ENCODE measurements at places on chromosomes 6 and 20.

- DNase-seq: no peak
Measured at GRCh38 chr6:129115471-129115870, 232.5 kb downstream of the LAMA2 start.

- peak; percentile 70 for DNase-seq
Measured at GRCh38 chr6:125913864-125914351, 42.7 kb upstream of the HINT3 start.

- DNase-seq: no peak
Measured at GRCh38 chr6:138486249-138487101, 12.8 kb downstream of the NHSL1 start.

- DNase-seq: no peak
Measured at GRCh38 chr6:11538819-11539468, 1.4 kb downstream of the TMEM170B start.

DNA sequence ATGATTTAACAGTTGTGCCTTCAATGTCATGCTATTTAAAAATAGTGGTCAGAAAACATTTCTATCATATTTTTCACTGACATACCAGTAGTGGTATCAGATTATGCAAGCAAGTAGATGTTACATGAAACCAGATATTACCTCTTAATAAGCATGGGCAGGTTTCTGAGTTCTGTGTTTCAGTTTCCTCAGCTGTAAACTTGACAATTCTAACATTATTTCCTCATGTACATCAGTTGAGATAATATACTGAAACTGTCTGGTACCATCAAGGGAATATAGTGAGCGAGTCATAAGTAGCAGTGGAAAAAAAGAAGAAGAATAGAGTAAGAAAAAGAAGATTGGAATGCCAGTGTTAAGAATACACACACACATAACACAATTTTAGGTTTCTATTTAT is 477.9 kb upstream of the MANEA start:
- DNase-seq: no peak

DNA sequence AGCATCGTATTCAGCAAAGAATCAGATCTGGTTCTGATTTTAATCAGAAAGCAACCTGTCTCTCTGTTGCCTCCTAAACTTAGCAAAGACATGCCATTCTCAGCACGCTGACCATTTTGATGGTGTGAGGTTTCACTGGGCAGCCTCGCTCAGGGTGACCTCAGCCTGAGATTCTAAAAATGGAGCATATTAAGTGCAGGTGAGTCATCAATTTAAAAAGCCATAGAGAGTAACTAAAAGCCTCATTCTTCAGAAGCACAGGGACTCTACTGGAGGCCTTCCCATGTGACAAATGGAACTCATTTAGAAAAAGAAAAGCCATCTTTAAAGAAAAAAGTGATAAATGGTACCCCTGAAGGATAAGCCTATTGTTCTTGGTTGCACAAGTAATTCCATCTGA is 91.3 kb downstream of the FILIP1 start:
- peak; percentile 52 for DNase-seq

GRCh38 chr20:259981-260380 is 2.5 kb downstream of the DEFB132 start:
- DNase-seq: no peak

DNA sequence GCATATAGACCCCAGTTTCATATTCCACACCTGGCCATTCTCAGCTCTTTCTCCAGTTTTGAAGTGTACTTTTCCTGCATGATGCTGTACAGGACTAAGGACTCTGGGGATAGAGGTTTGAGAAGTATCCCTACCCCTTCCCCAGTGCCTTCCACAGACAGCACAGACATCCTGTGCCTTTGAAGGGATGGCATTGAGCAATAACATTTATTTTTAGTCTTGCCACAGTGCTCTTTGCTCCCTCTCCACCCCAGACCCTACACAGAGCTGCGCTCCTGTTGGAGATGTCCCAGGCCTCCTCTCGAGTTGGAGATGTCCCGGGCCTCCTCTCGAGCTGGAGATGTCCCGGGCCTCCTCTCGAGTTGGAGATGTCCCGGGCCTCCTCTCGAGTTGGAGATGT is 275.8 kb downstream of the FARS2 start:
- no peak for DNase-seq

- no peak for DNase-seq
Measured at GRCh38 chr6:113486199-113486598, 370.9 kb upstream of the MARCKS start.

DNA sequence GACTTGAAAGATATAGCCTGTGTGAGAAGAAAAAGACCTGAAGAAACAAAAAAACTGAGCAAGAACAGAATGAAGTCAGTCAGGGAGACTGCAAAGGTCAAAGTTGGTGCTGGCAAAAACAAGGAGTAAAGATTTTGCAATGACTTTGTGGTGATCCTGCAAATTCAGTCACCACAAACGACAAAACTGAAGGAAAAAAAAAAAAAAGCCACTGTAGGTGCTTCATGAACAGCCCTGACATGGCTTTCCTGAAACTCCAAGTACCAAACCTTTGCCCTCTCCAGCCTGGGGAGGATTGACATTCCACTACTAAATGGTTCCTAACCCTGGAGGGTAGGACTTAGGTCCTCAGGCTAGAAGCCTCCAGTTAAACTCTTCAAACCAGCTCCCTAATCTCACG is 114.7 kb upstream of the BEND3 start:
- no peak for DNase-seq

DNA sequence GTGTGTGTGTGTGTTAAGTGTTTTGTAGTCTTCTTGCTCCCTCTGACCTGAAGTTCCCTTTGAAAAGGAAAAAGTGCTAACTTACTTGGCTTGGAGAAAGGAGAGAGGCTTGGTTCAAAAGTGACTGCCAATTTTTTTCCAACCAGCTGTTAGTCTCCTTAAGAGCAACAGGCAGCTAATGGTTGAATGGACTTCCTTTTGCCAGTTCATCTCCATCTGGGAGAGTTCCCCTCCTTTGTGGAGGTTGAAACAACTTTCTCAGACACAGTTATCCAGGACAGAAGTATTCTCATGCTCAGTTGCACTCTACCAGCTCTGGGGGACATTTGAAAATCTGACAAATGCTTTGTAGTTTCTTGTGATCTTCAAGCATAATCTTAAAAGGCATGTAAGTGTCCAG is 4.5 kb downstream of the RIPOR2 start:
- no peak for DNase-seq

DNA sequence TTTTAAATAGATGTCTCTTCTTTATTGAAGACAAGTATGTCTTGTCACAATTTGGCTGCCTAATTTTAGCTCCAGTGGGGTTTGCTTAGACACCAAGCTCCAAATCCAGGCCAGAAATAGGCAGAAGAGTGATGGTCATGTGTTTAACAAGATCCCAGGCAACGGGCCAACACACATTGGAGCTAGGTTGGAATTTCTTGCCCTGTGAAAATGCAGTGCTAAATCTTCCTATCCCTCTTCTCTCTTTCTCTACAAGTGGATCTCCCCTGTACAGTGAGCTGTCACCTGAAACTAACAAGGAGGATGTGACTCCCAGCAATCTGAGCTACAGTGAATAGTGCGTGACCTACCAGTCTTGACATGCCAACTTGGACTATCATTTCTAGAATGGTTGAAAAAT is 65.3 kb upstream of the VGLL2 start:
- DNase-seq: peak; percentile 28

GRCh38 chr20:62760471-62760855 is 35.8 kb upstream of the MRGBP start:
- no peak for DNase-seq

- DNase-seq: no peak
Measured at GRCh38 chr6:170372380-170373325, 66.1 kb downstream of the FAM120B start.

DNA sequence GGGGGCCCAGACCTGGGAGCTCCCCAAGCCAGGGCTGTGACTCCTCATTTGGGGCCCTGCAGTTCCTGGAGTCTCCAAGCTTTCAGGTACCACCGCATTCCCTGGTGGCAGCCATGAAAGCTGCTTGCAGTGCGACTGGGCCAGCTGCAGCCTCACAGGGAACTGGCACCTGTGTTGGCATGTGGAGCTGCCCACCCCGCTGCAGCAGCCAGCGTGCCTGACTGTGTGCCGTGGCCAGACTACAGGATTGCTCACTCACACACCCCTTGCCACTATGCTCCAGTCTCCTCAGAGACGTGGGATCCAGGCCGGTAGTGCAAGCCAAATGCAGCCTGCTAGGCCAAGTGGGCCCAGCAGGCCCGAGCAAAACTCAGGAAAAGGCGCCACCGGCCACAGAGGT is 450.7 kb downstream of the COL12A1 start:
- no peak for DNase-seq

DNA sequence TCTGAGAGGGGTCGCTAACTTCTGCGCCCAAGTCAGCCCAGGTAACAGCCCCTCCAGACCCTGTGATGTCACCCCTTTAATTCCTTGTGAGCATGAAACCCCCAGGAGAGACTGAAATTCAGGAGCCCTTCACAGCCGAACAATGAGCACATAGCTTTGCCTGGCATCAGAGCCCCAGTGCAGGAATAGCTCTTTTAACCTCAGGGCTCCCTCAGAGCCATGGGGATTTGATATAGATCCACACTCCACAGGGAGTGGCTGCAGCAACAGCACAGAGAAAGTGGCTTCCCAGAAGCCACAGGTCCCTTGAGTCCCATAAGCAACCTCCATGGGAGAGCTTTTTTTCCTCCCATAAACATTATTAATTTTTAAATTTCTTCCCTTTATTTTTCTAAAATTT is 150.0 kb upstream of the MARCKS start:
- no peak for DNase-seq

- DNase-seq: no peak
Measured at GRCh38 chr20:20075032-20075431, 22.7 kb downstream of the CFAP61 start.

- no peak for DNase-seq
Measured at GRCh38 chr6:164838068-164838615, 471.3 kb downstream of the C6orf118 start.

GRCh38 chr6:108127826-108128225 is 38.0 kb upstream of the NR2E1 start:
- DNase-seq: peak; percentile 65

DNA sequence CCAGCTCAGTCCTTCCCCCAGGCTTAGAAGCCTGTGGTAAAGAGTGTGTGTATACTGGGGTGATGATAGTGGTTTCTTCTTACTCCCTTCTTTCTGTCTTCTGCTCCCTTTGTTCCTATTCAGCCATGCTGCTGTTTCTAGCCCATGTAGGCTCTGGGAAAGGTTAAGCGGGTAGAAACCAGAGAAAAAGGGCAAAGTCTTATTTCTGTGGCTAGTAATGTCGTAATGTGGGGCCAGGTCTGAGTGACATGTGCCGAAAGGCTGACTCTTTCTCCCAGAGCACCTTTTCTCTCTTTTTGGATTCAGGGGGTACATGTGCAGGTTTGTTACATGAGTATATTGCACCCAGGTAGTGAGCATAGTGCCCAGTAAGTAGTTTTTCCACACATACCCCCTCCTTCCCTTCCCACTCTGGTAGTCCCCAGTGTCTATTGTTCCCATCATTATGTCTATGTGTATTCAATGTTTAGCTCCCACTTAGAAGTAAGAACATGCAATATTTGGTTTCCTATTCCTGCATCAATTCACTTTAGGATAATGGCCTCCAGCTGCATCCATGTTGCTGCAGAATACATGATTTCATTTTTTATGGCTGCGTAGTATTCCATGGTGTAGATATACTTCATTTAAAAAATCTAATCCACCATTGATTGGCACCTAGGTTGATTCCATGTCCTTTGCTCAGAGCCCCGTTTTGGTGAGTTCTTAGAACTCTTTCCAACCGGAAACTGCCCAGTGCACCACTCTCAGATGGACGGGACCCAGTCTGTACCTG is 74.3 kb downstream of the EFHC1 start:
- no peak for DNase-seq

DNA sequence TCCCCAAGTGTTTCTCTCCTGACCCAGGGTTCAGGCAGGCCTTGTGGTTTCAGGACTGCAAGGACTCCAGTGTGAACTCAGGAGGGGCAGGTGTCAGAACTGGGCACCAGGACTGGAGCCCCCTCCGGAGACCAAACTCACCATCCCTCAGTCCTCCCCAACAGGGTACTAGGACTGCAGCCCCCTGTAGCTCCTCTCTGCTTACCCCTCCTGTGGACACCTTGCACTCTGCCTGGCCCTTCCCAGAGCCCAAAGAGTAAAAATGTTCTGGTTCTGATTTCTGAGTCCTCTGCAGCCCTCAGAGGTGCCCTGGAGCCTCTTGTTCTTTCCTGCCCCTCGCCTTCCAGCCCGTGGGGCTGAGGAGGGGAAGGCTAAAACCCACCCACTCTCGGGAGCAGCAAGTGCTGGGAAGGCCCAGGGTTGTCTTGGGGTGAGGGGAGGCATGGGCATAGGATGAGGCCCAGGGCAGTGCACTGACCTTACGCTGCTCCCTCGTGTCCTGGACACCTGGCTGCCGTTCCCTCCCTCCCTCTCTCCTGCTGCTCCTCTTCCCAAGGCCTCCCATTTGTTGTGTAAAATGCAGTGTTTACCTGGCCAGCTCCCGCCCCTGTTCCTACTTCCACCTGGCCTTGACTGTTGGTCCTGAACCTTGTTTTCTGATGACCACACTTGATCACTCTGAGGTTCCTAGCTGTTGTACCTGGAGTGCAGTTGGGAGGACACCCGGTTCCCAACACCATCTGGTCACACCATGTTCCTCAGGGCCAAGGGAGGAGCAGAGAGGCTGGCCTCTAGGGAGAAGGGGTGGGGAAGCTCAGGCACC is 9.9 kb downstream of the CNPY3 start:
- no peak for DNase-seq

DNA sequence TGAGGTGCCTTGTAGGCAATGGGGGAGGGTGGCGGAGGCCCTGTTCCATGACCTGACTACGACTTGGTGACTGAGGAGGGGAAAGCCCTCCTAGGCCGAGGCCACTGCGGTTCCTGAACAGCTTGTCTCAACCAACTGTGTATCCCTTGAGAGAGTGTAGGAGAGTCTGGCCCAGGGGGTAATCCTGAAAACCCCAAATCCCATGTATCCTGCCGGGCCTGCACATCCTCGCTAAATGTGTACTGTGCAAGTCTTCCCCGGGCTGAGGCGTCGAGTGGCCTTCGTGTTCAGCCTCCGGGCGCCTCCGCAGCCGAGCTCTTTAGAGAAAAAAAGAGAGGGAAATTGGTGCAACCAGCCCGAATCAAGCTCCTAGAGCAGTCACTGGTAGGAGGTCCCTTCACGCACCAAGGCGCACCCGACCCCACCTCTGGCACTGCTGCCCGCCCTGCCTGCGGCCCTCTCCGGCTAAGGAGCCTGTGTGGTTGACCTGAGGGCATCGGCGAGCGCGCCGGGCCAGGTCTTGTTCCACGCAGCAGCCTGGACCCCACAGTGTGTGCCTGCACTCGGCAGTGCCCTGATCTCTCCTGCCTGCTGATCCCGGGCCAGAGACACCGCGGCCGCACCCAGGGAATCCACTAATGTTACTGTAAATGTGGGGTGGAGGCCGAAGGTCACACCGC is 7.3 kb downstream of the SIM1 start:
- DNase-seq: no peak

- DNase-seq: no peak
Measured at GRCh38 chr6:102553214-102553613, 1159.7 kb downstream of the GRIK2 start.

- DNase-seq: no peak
Measured at GRCh38 chr6:49264909-49265308, 198.1 kb downstream of the MMUT start.

GRCh38 chr6:50959081-50959641 is 140.5 kb downstream of the TFAP2B start:
- no peak for DNase-seq

GRCh38 chr20:58605292-58606065 is 45.6 kb upstream of the STX16 start:
- DNase-seq: no peak

GRCh38 chr6:111764238-111765175 is 108.7 kb downstream of the FYN start:
- DNase-seq: no peak
